ENCODE measurements at places on chromosomes 13 and 19.

- DNase-seq = no peak
Observed at GRCh38 chr13:109647053-109647452, 139.3 kb downstream of the IRS2 start.

DNA sequence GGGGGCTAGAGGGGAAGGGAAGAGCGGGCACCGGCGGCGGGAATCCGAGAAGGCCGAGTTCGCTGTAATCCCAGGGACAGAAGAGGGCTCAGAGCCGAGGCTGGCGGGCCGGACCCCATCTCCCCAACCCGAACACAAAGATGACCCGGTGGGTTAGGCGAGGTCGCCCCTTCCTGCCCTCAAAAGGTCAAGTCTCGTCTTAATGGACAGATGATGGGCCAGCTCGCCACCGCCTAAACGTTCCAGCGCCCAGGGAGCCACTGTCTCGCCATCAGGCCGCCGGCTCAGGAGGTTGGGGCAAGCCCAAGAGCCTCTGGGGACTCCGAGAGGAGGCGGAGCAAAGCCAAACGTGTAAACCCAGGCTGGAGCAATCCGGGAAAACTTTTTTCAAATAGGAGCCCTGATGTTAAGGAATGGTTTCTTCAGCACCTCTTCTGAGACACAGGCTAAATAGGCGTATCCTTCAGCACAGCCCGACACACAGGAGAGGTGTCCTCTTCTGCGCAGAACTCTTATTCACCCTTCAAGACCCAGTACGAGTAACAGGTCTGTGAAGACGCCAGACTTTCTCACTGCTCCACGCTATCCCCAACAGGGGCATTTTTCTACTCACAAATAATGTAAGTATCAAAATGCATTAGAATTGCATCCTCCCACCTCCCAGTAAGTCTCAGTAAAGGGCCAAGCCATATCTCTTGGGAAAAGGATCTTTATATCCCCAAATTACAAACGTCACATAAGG lies 6.3 kb upstream of the POU4F1 start:
- no peak for DNase-seq

DNA sequence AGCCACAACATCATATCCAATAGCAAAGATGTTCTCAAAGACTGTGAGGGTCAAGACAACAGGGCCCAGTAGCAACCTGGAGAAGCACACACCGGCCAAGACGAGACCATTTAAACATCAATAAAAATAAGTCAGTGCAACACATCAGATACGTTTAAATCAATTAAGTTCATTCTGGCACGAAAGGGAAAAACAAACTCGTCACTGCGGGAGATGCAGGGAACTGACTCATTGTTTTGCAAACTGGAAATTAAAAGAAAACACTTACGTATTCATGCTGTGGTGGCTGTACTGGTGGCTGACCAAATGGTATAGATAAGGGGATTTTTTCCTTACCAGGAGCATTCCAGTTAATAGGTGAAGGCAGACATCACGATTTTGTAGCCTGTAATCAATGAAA lies 26.3 kb upstream of the SLC15A1 start:
- DNase-seq = no peak

DNA sequence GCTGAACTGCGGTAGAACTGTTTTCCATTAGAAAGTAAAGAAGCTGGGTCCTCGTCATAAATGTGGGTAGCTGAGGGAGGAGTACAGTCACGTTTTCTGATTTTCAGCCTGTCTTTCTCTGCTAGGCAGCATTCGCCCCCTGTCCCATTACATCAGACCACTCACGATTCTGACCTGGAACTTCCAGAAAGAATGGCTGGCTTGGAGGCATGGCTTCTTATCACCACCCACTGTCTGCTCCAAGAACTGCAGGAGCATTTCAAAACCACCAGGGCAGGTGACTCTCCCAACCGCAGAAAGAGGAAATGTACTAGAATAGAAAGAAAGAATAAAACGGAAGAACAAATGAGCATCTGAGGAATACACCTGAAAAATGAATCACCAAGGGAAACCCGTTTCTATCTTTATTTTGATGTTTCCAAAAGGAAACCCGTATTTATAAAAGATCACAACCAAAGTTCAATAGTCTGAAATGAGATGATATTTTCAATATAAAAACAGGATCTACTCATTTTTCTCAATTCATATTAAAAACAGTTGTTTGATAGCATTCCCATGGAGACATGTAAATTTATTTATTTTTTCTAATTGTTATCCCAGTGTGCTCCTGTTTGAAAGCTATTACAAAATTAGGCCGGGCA lies 22.1 kb upstream of the POMP start:
- peak; percentile 6 for DNase-seq

DNA sequence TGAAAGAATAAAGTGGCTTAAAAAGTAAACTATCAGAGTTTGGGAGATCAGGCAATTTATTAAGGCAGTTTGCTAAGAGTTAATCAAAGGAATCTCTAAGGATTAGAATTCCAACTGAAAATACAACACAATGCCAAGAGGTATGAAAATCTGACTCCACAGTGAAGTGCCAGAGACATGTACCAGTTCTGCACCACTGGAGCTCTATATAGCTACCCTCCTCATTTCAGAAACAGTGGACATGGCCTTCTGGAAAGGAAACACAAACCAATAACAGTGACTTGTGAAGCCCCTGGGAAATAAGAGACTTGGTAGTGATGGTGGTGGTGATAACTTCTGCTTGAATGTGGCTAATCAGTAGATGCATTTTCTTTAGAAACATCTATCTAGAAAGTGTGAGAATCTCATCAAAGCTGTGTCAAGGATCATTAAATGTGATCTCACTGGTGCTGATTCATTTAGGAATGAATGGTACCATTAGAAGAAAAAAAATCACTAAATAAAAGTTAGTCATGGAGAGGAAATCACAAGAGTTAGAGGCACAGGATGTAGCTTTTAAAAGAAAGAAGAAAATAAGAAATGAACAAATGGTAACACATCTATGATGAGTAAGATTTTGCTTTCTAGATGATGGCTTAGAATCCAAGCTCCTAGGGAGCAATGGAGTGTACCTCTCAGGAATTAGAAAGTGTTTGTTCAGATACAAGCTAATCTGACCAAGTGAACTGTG lies 20.1 kb upstream of the N4BP2L1 start:
- DNase-seq = no peak

DNA sequence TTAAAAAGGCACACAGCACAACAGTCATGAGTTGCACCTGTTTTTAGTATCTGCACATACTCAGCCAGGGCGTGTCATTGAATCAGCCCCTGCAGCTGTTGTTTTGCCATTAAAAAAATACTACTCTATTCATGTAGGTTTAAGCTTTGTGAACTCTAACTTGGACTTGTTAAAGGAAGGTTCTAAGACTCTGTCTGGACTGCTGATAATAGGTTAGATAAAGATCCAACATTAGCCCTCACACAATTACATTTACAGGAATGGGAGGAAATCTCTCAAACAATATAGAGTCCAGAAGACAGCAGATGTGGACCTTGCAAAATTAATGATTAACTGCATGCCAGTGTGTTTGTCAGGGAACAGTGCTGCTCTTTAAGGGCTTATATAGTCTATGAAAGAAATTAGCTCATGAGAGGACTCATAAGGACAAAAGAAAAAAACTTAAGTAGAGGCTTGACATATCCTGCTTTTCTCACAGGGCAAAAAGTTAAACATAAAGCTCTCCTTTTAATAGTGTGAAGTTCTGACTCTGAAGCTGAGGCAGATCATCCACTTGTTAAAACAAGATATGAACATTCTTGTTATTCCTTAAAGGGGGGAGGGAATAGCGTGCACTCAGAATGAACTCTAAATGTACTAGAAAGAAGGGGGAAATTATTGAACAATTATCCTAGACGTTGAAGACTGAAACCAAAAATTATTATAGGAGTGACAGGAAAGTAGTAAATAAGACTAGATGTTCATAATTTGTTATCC lies 243.6 kb downstream of the NDFIP2 start:
- DNase-seq = no peak

DNA sequence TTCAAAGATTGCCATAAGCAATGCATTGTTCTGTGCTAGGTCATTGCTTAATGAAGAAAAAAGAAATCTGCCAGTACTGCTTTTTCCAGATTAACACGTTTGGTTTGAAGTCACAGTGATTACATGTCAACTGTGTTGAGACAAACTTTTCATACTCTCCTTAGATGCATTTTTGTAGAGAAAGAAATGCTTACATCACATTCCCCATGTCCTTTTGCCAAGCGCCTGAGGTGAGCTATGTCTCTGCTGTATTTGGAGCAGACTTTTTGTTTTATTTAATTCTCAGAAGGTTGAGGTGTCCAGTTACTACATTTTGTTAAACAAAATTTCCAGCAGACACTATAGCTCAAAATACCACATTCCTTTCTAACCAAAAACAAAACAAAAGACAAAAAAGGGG lies 16.2 kb downstream of the LACC1 start:
- DNase-seq = no peak

DNA sequence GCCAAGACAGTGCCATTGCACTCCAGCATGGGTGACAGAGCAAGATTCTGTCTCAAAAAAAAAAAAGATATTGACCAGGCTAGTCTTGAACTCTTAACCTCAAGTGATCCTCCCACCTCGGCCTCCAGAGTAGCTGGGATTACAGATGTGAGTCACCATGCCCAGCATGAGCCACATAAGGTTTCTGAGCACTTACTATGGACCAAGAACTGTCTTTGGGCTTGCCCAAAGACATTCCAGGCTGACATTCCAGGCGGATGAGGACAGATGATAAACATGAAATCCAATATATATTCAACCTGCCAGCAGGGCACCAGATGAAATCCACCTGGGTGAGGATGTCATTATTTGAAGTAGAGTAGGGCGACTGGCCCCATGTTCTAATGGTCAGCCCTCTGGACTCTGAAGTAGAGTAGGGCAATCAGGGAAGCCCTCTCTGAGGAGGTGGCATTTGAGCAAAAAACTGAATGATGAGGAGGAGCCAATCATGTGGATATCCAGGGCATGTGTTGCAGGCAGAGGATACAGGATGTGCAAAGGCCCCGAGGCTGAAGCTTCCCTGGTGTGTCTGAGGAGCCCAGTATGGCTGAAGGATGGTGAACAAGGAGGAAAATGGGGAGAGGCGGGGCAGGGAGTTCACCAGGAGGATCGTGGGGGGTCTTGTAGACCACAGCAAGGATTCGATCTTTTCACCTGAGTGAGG lies 4.0 kb downstream of the C19orf38 start:
- DNase-seq = no peak

- no peak for DNase-seq
Observed at GRCh38 chr13:99312493-99312883, 5.3 kb upstream of the GPR183 start.

DNA sequence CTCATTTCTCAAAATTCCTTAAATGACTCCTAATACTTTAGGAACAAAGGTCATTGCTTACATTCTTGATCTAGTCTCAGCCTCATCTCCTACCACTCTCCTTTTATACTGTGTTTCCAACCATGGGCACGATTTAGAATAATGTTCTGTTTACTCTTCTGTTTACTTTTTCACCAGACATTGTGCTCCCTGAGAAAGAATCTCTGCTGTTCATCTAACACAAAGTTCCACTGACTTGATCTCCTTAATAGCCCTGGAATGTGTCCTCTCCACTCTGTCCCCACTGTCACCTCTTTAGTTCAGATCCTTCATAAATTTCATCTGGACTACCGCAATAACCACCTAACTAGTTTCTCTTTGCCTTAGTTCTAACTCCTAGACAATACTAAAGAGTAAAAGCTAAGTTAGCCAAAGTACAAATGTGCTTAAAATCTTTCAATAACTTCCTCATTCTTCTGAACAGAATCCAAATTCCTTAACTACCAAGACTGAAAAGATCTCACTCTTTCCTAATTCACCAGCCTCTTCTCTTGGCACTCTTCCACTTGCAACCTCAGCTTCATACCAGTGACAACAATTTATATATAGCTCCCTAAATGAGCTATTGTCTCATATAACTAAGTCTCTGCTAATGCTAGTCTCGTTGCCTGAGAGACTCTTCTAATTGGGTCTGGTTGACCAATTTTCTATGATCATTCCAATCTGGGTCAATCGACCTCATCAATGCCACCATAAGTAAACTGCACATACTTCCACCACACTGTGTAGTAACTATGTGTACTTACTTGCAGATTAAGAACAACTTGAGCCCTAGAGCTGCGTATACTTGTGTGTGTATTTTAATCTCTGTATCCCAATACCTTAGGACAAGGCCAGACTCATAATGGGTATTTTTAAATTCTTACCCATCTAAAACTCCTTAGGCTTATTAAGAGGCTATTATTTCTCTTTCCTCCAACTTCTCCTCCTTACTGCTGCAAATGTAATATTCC lies 179.9 kb downstream of the VWA8 start:
- no peak for DNase-seq

DNA sequence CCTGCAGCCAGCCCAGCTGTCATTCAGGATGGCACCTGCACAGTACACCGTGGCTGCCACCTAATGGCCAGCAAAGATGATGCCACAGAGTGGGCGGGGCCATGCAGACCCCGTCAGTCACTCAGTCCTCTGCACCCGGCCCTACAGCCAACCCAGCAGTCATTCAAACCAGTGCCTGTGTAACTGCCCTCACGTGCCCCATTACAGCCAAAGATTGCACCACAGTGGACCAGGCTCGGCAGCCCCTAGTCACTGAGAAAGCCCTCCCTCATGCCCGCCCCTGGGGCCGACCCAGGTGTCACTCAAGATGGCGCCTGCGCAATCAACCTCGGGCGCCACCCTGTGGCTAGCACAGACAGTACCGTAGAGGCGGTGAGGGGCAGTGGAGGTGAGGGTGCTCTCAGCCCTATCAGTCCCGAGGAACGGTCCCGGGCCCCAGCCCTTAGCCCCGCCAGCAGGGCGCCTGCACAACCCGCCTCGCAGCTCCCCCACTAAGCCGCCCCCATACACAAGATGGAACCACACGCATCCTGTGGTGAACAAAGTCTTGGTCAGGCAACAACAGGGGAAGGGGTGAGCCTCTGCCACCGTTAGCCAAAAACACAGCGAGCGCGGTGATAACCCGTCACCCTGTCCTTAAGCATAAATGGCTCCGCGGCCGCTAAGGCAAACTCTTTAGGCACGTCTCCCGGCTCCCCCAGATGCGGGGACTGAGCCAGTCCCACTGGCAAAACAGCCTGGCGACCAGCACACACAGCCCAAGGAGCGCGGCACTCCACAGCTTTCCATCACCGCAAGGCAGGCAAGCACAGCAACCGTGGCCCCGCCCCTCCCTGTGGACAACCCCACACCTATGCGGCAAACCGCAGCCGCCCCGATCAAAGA lies 2.3 kb downstream of the PEG3 start:
- DNase-seq = no peak

DNA sequence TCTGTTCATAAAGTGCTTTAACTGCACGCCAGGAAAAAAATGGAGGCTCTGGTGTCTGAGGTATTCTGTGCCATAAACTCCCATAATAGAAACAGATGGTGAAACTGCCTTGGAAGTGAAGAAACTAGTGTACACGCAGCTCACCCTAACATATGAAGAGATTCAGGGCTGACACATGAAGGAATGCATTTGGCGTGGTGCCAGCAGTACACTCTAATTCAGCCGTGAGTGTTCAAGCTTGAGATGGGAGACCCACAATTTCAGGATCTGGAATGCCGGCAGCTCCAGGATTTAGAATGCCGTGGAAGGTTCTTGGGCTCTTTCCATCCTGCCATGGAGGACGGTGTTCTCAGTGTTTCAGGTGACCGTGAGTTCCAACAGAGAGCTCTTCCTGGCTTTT lies 478.4 kb downstream of the TSHZ3 start:
- no peak for DNase-seq

GRCh38 chr13:87669379-87669978 lies 1.7 kb upstream of the SLITRK5 start:
- DNase-seq = no peak

All from T-cell (primary cell).